Stimulated activated CD4-positive, alpha-beta T cell treated with anti-CD3 and anti-CD28 coated beads, Interleukin-1b, Interleukin-23, amount 100 ng/mL, for 24 hours (primary cell): ENCODE measurements at places on chromosomes 12 and 14.

GRCh38 chr14:53871951-53872350 is 84.7 kb downstream of the BMP4 start:
- DNase-seq: no peak

- DNase-seq: no peak
Observed at GRCh38 chr12:66602483-66603143, 76.3 kb downstream of the GRIP1 start.

- peak; percentile 8 for DNase-seq
Observed at GRCh38 chr12:107610021-107610859, 75.4 kb upstream of the PWP1 start.

DNA sequence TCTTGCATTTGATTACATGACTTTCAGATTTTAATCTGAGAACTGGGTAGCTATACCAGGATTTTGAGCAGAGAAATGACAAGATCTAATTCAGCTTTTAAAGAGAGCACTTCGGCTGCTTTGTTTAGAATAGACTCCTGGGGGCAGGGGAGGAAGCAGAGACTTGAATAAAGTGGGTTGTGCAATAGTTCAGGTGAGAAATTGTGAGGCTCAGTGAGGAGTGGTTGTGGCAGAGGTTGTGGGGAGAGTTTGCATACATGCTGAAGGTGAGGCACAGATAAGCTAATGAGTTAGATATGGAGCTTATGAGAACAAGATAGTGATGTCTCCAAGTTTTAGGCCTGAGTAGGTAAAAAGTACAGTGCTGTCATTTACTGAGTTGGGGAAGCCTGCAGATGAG is 281.4 kb downstream of the FLRT2 start:
- no peak for DNase-seq

DNA sequence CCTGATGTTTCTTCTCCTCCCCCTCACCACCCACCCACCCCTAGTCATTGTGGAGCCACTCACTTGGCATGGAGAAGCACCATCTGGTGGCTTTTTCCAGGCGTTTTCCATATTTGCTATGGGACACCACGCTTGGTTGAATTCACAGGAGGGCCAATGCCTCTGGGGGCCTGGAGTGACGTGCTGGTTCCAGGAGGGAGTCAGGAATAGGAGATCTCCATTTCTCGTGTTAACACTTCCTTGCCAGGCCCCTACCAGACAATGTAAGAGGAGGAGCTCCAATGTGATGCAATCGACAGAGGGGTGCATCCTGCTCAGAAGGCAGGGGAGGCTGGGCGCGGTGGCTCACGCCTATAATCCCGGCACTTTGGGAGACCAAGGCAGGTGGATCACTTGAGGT is 21.6 kb upstream of the TESC start:
- DNase-seq: no peak

- no peak for DNase-seq
Observed at GRCh38 chr14:25308244-25308643, 258.3 kb upstream of the STXBP6 start.

- DNase-seq: no peak
Observed at GRCh38 chr14:37599507-37600368, 4.3 kb downstream of the TTC6 start.

- DNase-seq: no peak
Observed at GRCh38 chr12:108697905-108698304, 33.4 kb downstream of the CORO1C start.

DNA sequence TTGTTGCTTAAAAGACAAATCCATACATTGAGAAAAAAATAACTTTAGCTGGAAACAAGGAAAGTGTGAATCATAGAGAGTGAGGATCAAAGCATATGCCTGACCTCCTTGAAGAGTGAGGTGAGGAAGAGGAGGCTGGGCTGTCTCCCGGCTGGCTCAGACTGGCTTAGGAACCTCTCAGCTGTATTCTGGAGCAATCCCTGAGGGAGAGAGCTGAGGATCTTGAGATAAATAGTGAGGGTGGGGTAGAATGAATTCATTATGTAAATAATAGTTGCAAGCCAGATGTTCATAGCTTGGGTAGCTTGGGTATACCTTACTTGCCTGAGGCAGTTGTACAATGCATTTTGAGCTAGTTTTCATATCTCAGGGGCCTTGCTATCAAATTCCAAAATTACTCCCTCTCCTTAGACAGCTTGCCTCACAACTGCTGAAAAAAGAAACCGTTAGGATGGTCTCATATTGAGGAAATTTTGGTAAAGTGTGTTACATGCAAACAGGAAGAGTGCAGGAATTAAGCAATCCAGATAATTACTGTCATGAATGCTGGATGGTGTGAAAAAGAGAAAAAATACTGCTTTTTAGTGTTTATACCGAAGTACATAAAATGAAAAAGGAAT is 30.5 kb upstream of the SLC15A5 start:
- DNase-seq: no peak

DNA sequence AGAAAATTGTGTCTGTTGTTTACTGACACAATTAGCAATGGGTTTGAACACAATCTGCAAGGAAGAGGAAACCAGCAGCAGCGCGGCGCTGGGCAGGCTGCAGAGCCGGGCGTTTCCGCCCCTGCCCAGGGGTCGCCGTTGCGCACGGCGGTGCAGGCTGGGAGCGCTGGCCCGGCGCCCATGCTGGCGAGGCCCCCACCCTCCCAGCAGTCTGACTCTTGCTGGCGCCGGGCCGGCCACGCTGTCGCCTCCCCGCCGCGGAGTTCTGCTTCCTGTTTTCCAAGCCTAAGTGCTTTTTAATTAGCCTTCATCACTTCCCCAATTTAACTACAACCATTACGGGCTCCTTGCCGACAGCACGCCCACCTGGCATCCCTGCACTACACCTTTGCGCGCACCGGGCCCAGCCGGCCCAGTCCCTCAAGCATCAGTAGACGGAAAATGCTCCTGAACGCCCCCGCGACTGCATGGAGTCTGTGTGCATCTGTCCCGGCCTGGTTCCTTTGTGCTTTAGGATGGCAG is 212.1 kb downstream of the GXYLT1 start:
- no peak for DNase-seq

- no peak for DNase-seq
Observed at GRCh38 chr12:27859648-27860047, 79.6 kb upstream of the MANSC4 start.

DNA sequence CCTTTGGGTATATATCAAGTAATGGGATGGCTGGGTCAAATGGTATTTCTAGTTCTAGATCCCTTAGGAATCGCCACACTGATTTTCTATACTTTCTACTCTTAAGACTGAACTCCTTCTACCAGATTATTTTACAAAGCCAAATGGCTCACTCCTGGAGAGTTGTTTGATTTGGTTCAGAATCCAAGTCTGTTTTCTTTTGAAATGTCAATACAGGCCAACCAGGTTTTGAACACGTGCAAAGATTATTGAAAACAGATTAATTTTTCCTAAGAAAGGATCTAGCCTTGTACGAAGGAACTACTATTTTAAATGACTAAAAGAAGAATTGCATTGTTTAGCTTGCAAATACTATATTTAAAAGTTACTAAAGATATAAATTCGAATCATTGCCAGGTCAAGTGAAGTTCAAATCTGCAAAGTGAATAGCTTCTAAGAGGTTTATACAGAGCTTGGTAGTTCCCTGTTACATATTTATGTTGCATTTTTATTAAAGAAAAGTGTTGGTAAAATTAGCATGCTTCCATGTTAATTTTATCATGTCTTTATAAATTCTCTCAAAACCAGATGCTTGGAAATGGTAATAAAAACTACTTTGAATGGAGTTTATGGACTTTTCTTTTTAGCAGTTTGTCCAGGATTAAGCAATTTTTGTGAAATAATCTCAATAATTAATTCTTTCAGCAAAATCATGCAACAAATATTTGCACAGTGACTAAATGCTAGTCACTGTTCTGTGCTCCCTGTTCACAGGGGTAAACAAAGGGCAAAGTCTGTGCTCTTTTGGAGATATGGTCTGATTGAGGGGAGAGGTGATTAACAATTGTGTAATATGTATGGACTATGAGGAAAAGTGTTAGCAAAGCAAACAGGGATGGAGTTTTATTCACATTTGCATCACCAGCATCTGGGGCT is 38.9 kb downstream of the GPR65 start:
- DNase-seq: no peak

DNA sequence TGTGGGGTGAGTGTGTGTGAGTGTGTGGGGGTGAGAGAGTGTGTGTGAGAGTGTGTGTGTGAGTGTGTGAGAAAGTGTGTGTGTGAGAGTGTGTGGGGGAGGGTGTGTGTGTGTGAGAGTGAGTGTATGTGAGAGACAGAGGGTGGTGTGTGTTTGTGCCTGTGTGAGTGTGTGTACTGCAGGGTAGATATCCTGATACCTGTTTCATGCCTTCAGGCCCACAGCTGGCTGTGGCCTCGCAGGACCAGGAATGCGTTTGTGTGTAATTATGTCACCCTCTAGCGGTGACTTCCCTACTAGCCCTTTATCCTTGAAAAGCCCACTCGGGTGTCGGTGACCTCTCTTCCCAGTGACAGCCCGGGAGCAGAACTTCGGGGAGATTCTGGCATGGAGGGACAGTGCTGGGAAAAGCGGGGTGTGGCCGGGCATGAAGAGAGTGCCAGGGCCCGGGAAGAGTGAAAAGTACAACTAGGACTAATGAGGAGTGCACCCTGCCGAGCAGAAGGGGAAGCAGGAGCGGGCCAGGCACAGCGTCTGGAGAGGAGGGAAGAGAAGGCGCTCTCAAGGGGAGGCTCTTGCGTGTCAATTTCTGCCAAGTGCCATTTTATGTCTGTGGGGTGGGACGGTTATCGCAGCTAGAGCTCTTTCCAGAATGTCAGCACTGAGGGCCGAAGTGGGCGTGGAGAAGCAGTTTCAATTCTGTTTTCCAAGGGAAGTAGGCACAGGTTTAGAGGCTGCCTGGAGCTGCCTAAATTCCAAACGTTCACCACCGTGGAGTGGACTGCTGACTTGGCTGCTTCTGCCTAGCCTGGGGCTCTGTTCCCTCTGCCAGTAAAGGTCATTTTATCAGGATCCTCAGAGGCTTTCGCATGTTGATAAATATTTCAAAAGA is 11.0 kb upstream of the FBXL14 start:
- no peak for DNase-seq

GRCh38 chr12:95339086-95339788 is 121.6 kb downstream of the VEZT start:
- DNase-seq: no peak

DNA sequence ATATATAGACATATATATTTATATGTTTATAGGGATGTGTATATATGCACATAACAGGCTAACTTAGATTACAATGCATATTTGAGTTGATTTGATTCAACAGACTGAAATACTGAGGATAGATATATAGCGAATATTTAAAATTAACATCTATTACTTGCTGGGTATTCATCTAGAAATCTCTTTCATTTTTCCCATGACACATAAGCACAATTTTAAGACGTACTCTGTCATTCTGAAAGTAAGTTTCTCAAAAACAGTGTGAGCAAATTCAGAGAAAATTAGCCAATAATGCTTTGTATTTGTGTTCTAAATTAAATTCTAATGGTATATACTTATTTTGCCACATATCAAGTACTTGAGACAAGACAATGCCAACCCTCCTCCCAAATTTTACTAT is 907.5 kb upstream of the MDGA2 start:
- DNase-seq: no peak

DNA sequence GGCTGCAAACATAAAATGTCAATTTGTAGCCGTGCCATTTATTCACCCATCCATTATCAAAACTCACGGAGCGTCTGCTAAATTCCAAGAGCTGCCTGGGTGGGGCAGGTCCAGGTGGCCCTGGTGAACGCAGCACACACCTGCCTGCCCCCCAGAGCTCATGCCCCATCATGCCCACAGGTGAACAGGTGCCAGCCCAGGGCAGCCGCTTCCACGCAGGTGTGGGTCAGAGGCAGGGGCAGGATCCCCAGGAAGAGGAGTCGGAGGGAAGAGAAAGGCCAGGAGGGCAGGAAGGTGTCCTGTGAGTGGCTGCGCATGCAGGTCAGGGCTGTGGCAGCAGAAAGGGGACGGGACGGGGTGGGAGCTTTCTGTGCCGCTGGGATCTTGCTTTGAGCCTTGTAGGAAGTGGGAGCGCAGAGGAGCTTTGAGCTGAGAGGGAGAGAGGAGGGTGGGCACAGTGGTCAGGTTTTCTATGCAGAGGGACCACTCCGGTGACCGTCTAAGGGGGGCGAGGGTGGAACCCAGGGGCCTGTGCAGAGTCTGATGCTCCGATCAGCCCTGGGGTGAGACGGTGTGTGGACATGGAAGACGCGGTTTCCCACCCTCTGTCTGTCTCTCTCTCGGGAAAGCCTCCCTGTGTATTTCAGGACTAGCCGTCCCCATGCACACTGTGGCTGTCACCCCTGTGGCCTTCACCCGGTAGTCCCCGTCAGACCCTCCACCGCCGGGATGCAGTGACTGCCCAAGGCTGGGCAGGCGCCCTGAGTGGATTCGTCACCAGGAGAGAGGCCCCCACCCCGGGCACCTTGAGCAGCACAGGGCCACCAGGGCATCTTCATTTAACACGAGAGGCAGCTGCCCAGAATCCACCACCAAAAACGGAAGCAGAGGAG is 26.7 kb downstream of the GALNT9 start:
- no peak for DNase-seq

- no peak for DNase-seq
Observed at GRCh38 chr12:53703756-53704155, 23.5 kb downstream of the CALCOCO1 start.

GRCh38 chr14:77970646-77971045 is 170.7 kb downstream of the ADCK1 start:
- DNase-seq: no peak

GRCh38 chr14:34785223-34786006 is 71.0 kb upstream of the CFL2 start:
- DNase-seq: no peak

- DNase-seq: no peak
Observed at GRCh38 chr12:118315821-118316220, 56.9 kb downstream of the TAOK3 start.

DNA sequence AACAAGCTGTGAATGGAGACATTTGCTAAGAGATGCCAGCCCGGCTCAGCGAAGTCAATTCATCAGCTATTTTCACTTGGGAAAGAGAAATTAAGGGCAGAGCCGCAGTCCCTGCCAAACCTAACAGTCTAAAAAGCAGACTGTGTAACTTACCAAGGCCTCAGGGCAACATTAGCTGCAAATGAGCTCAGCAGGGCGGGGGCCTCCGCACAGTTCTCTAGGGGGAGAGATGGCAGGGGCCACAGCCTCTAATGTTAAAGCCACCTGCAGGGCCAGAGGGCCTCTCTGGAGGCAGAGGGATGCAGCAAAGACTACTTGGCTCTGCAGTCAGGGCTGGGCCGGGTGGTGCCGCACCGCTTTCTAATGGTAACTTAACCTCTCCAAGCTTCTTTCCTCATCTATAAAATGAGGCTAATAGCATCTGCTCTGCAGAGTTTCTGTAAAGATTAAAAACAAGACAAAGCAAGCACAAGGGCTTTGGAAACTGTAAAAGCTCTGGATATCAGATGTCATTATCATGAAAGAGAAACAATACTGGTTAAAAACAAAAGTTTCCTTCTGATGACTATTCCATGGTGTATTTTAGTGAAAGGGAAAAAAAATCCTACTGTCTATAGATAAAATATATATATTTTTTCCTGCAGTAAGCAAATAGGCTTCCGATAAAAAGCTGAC is 13.4 kb upstream of the GPRC5A start:
- DNase-seq: no peak

- no peak for DNase-seq
Observed at GRCh38 chr14:75232597-75232996, 46.0 kb upstream of the FOS start.

- no peak for DNase-seq
Observed at GRCh38 chr12:106673141-106673540, 90.3 kb downstream of the RFX4 start.
